ENCODE measurements at places on chromosomes 3 and 15.

GRCh38 chr15:78943692-78944091, 1.2 kb downstream of the CTSH start:
- DNase-seq: no peak

- no peak for DNase-seq
Measured at GRCh38 chr3:194399874-194400411, 877 bp upstream of the GP5 start.

DNA sequence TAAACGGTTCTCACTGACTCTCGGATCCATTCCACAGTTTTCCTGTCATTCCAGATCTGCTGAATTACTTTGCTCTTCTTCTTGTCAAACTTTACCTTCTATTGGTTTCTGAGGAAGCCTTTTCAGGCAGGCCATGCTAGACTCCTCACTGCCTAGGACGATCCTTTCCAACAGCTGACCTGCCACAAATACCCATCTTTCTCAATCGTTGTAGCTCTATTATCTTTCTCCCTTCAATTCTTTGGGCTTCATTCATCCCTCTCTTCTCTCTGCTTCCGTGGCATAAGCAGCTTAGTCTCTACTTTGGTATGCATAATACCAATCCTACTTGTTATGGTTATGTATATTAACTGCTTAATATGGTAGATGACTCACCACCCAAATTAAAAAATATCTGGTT, 421.8 kb downstream of the NLGN1 start:
- no peak for DNase-seq

GRCh38 chr3:133426721-133427120, 26.9 kb downstream of the BFSP2 start:
- DNase-seq: no peak

- DNase-seq: no peak
Measured at GRCh38 chr3:179196098-179196497, 47.9 kb downstream of the PIK3CA start.

- no peak for DNase-seq
Measured at GRCh38 chr3:188796122-188796631, 375.6 kb upstream of the TPRG1 start.

All from NCI-H446 treated with DMSO at 0.1 percent for 48 hours (cell line).